ENCODE measurements at places on chromosomes 16 and 17.
A peak's percentile ranks its signal among the peaks of the same experiment; 100 is the strongest.

- no peak for DNase-seq
These were observed 25.1 kb upstream of the RMI2 start for GRCh38 chr16:11320170-11320569.

DNA sequence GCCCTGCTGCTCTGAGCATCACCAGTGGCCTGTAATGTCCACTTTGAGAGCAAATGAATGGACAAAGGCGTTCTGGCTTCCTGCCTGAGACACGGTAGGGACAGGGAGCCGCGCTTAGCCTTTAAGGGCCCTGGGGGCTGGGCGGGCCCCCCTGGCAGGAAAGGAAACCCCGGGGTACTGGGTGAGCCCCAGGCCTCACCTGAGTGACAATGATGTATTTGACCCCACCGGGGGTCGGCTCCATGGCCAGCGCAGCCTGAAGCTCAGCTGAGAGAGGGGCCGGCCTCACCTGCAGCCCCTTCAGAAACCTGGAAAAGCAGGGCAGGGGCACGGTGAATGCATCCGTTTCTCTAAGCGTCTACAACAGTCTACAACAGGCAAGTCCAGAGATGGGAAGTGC, 2.2 kb upstream of the CYBA start:
- DNase-seq = no peak

GRCh38 chr16:27531186-27531585, 18.5 kb downstream of the GTF3C1 start:
- DNase-seq = no peak

- DNase-seq = no peak
These were observed 106.4 kb downstream of the CA4 start for GRCh38 chr17:60256174-60256573.

GRCh38 chr16:78916928-78917545, 683.5 kb downstream of the MAF start:
- no peak for DNase-seq

- peak; percentile 20 for DNase-seq
These were observed 81.5 kb downstream of the AMFR start for GRCh38 chr16:56343661-56344517.

GRCh38 chr16:88274847-88275246, 107.9 kb upstream of the ZNF469 start:
- DNase-seq = no peak

DNA sequence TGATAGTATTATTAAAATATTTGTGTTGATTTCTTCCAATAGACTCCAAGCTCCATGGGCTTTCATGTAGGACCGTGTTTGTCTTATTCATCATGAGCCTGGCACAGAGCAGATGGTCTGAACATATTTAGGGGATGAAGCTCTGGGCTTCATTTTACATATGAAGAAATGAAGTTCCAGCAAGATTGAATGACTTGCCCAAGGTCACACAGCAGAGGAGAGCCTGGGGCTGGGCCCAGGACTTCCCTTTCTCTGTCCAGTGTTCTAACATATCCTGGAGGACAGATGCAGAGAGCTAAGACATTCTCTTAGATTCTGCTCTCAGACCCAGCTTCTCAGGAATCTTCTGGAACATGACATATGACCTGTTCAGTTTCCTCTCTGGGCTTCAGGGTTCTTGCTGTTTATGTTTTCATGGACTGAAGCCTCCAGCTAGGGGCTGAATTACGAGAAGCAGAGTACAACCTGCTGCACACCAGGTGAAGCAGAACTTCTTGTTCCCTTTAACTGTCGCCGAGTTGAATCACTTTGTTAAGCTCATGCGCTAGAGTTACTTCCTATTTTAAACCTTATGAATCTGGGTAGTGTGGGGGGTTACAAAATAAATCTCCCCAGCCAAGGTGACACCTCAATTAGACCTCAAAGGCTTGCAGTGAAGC, 53.6 kb downstream of the GPRC5B start:
- DNase-seq = no peak

DNA sequence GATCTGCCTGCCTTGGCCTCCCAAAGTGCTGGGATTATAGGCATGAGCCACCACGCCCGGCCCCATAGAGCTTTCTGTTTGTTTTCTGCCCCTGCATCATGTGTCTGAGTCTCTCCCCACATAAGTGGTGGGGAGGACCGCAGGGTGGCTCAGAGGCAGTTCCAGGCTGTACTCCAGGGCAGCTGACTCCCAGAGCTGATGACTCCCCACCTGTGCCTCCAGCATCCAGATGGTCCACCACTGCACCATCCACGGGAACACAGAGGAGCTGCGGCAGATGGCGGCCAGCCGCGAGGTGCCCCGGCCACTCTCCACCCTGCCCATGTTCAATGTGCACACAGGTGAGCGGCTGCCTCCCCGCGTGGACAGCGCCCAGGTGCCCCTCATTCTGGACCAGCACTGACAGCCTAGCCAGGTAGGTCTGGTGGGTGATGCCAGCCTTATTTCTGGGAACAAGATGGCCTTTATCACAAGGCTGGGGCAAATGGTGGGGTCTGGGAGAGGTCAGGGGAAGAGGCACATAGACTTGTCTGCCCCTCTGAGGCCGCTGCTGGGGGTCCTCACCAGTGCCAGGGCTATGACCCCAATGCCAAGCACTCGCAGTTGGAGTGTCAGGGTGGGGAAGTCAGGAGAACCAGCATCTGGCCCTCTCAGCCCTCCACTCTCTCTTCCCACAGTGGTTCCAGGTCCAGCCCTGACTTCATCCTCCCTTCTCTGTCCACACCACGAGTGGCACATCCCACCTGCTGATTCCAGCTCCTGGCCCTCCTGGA, 9.4 kb downstream of the SGCA start:
- no peak for DNase-seq

- no peak for DNase-seq
These were observed 63.1 kb downstream of the STX8 start for GRCh38 chr17:9512323-9513168.

DNA sequence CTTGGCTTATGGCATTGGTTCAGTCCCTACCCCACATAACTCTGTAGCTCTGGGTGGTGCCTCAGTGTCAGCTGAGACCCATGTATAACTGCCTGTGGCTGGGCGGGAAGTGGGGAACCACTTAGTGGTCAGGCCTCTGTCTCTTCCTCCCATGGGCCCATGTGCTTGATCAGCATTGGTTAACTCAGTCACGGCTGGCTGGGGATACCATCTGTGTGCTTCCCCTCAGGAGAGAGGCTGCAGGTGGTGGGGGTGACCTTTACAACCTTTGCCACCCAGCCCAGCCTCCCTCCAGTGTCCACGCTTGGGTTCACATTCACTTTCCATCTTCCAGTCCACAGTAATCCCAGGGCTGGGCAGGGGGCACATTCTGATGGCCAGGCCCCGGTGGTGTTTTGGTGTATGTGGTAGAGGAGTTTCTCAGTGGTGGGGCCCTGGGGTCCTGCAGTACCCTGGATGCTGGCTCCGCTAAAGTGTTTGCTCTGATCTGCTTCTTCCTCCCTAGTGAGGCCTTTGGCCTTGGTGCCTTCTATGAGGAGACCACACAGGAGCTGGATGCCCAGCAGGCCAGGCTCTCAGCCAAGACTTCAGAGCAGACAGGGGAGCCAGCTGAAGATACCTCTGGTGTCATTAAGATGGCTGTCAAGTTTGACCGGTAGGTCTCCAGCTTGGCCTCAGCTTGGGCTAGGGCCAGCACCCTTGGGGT, 10.2 kb upstream of the NFATC3 start:
- DNase-seq = no peak

GRCh38 chr17:36949461-36949927, 740 bp downstream of the AATF start:
- DNase-seq = no peak

DNA sequence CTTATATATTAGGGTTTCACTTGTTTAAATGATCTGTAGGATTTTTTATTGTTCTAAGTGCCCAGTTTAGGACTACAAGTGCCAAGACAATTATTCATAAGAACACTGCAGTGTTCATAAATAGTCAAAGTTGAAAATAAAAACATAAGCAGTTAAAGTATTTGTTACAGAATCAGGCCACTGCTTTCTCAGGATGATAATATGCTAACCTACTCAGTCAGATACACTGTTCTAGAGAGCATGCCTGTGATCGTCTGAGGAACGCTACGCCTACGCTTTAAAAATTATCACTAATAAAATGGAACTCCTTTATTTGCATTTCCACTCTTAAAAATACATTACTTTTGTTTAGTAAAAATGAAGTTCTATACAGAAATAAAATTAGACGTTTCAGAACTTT, 37.4 kb upstream of the TRAP1 start:
- no peak for DNase-seq

GRCh38 chr16:8639694-8640093, 18.2 kb downstream of the METTL22 start:
- DNase-seq = no peak

DNA sequence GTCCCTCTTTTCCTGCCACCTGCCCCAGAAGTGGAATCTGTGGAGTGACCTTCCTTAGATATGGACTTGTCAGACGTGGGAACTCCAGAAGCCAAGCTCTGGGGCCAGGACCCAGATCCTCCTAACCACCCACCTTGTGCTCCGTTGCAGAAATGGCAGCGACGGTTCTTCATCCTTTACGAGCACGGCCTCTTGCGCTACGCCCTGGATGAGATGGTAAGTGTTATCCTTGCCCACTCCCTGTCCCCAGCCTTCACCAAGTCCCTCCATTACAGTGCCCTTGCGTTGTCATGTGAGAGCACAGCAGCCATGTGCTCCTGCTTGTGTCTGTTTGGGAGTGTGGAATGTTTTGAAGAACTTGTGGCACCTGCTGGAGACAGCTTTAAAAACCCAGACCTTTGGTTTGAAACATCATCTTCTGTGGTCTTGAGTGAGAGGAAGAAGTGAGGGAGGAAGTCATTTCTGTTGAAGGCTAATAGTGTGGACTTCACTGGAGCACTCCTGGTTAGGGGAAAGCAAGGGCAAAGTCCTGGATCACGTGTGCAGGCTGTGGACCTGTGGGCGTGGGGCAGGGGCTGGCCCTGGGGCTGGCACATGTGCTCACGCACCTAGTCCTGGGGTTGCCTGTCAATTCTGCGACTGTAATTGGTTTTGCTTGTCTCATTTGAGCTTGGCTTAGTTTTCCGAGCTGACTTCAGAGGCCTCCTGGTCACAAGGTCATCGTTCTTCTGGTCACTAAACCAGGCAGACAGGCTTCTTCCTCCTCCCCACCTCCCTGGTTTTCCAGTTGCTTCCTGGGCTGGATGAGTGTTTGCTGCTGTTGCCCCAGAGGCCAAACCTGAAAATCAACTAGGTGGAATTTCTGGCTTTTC, 35.8 kb downstream of the MPRIP start:
- DNase-seq = no peak

DNA sequence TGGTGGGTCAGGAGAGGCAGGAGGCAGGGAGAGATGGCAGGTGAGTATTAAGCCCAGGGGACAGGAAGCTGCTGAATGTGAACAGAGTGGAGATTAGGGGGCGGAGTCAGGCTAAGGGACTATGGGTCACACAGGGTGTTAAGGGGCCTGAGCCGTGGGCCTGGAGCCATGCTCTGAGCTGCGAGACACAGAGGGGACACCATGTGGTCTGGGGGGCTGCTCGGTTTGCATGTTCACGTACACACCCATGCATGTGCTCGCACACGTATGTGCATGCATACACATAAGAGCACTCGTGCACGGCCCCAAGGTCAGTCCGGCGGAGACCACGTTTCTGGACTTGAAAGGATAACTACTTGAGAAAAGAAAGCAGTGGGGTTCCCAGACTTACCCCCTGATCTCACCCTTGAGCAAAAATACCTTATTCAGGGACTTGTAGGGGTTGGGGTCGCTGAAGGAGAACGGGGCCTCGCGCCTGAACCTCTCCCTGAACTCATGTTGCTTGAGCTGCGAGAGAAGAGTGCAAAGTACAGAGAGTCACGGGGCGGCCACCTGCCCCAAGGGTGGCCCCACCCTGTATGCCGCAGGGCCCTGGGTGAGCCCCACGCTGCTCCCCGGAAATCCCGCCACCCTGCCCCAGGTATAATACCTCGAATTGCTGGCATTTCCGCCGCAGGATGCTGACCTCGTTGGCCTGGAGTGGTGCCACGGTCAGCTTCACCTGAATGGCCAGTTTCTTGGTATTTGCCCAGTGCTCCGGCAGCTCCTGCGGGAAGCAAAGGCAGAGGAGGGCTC, 50.8 kb downstream of the DNAH17 start:
- DNase-seq = no peak

- no peak for DNase-seq
These were observed 16.5 kb downstream of the CD300LB start for GRCh38 chr17:74514632-74515334.

DNA sequence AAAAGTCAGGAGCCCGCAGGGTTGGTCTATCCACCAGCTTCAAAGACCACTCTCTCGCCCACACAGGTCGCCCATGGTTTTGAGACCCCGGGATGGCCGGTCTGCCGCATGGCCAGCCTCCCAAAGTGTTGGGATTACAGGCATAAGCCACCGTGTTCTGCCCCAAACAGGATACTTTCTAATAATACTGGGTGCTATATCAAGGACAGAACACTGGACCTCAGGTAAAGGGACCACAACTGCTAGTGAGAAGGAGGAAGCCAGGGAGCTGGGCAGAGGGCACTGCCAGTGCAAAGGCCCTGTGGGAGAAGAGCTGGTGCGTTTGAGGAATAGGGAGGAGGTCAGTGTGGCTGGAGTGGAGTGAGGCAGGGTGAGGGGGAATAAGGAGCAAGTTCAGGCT, 34.1 kb downstream of the IL21R start:
- no peak for DNase-seq

DNA sequence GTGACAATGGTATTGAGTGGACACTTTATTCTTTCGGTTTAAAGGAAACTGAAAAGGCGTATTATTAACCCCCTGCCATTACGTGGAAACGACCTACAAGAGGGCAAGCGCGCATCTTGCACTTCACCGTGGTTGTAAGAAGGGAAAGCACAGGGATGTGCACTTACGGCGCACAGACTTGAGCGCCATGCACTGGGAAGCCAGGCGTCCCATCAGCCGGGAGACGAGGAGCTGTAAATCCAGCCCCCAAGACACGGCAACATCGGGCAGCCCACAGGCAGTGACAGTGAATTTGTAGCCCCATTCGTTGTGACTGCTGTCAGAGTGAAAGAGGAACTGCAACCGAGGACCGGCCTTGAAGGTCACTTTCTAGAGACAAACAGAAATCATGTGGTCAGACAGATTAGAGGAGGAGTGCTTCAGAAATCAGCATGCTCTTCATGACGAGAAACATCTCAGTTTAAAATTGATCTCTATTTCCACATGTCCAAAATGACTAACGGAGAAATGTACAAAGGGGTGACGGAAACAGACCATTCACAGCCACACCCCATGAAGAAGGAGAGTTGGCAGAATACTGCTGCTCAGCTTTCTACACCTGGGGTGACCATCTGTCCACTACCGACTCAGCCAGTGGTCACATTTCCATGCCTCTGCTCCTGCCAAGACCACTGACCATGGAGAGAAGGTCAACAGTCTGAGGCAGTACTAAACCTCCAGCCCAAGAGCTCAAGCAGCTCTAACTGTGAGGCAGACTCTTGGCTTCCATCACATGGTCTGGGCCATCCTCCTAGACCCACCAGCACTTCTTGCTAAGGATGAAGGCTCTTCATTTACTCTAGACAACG, 68.6 kb downstream of the ZZEF1 start:
- no peak for DNase-seq

GRCh38 chr17:35287286-35287811, 44.5 kb downstream of the SLFN5 start:
- DNase-seq = no peak

- DNase-seq = no peak
These were observed 99.1 kb upstream of the CIBAR2 start for GRCh38 chr16:85211271-85211801.

- no peak for DNase-seq
These were observed 32.1 kb downstream of the UBE2G1 start for GRCh38 chr17:4334332-4334731.
